ENCODE measurements at places on chromosomes 3 and 15.

GRCh38 chr3:118955914-118956556 lies 78.6 kb downstream of the IGSF11 start:
- DNase-seq, result no peak

DNA sequence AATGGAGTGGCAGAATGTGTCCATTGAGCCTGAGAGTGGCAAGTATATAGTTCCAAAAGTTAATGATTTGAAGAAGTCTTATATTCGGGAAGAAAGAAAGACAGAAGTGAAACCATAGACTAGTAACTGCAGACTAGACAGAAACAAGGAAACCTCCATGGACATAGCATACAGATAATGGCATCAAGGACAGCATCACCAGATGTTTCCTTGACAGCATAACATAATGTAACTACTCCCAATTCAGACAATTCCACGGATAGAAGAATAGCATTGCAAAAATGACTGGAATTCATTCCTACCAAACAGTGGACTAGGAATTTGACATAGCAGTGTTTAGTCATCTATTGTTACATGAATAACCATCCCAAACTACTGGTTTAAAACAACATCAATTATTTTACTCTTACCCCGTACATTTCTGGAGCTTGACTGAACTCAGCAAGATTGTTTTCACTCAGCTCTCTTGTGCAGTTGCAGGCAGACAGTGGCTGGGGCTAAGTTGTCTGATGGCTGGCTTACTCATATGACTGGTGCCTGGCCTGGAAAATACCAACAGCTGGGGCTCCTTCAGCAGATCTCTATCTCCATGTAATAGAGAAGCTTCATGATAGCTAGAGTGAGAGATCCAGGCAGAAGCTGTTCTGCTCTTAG lies 109.7 kb upstream of the GADL1 start:
- DNase-seq, result no peak

- no peak for DNase-seq
Measured at GRCh38 chr3:8052659-8053058, 449.0 kb upstream of the LMCD1 start.

GRCh38 chr15:60399931-60400330 lies 2.1 kb upstream of the ANXA2 start:
- no peak for DNase-seq

DNA sequence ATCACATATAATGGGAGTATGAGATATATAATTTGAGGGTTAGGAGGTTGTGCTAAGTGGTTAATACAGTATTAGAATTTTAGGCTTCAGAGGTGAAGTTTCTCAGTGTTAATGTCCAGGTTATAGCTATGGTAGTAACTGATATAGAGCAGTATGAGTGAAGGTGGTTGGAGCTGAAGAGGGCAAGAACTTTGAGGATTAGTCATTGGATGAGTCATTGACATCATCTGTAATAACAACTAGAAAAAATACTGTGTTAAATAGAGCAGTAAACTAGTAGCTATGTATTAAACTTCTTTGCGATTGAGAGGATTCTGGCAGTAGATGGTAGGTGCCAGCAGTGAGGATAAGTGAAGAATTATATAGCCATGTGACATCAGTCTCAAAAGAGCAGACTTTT lies 47.5 kb upstream of the EIF3J start:
- no peak for DNase-seq

GRCh38 chr3:60829058-60829457 lies 422.2 kb downstream of the FHIT start:
- DNase-seq, result no peak

GRCh38 chr3:123799544-123800361 lies 84.4 kb downstream of the MYLK start:
- DNase-seq, result no peak

GRCh38 chr15:90174140-90174875 lies 26.8 kb upstream of the SEMA4B start:
- peak; percentile 88 for DNase-seq

GRCh38 chr3:63842127-63842526 lies 21.5 kb downstream of the THOC7 start:
- DNase-seq, result no peak

DNA sequence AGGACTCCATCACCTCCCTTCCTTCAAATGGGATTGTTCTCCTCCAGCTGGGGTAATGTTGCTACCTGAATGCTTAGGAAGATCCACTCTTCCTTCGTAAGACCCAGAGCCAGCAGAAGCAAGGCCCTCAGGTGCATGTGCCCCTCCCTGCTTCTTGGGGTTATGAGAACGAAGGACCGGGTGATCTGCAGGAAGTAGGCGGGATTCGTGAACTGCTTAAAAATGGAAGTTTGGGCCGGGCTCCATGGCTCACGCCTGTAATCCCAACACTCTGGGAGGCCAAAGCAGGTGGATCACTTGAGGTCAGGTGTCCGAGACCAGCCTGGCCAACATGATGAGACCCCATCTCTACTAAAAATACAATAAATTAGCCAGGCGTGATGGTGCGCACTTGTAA lies 8.0 kb downstream of the TLR9 start:
- DNase-seq, result no peak

DNA sequence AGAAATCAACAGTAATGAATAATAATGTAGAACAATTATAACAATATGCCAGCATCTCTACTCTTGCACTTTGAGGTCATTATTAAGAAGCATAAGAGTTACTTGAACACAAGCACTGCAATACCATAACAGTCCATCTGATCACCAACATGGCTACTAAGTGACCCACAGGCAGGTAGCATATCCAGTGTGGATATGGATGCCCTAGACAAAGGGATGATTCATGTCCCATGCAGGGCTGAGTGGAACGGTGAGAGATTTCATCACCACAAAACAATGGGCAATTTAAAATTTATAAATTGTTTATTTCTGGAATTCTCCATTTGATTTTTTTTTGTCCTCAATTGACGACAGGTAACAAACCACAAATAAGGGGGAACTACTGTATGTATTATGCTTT lies 107.7 kb upstream of the TSC22D2 start:
- DNase-seq, result no peak

GRCh38 chr3:114498539-114499370 lies 204.9 kb downstream of the TIGIT start:
- no peak for DNase-seq

GRCh38 chr15:85800478-85801123 lies 5.9 kb upstream of the KLHL25 start:
- peak; percentile 70 for DNase-seq

GRCh38 chr3:66242788-66243464 lies 22.1 kb downstream of the SLC25A26 start:
- DNase-seq, result no peak

- DNase-seq, result no peak
Measured at GRCh38 chr3:56005196-56005805, 463.0 kb downstream of the ERC2 start.

GRCh38 chr3:188365184-188365583 lies 211.2 kb downstream of the LPP start:
- no peak for DNase-seq

GRCh38 chr3:133965013-133965570 lies 64.6 kb downstream of the SLCO2A1 start:
- no peak for DNase-seq

DNA sequence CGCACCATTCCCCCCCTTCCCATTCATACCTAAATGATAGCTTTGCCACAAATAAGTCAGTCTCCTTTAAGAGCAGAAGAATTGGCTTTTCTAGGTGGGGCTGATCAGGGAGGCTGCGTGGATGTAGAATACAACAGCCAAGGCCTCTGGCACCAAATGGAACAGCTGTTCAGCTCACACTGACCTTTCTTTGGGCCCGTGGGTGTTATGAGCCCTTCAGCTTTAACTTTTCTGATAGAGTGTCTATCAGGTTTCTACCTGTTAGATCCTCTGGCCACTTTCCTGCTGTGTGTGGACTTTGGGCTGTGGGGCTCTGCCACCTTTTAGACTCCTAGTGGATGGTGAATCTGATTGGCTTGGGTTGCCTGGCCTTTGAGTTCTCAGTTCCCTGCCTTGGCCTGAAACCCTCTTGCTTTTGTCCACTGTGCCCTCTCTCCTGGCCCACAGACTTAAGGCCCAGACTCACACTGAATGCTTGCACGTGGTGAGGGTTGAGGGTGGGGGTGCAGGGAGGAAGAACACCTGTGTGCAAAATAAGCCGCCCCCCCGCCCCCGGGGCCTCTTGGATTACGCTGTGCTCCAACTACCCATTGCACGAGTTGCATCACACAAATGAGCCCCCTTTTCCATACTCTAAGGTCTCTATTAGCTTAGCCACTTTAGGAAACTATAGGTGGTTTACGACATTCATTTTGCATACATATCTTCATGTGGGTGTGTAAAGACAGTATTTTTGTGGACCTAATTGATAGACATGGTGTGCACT lies 1.3 kb upstream of the RFX7 start:
- peak; percentile 11 for DNase-seq

DNA sequence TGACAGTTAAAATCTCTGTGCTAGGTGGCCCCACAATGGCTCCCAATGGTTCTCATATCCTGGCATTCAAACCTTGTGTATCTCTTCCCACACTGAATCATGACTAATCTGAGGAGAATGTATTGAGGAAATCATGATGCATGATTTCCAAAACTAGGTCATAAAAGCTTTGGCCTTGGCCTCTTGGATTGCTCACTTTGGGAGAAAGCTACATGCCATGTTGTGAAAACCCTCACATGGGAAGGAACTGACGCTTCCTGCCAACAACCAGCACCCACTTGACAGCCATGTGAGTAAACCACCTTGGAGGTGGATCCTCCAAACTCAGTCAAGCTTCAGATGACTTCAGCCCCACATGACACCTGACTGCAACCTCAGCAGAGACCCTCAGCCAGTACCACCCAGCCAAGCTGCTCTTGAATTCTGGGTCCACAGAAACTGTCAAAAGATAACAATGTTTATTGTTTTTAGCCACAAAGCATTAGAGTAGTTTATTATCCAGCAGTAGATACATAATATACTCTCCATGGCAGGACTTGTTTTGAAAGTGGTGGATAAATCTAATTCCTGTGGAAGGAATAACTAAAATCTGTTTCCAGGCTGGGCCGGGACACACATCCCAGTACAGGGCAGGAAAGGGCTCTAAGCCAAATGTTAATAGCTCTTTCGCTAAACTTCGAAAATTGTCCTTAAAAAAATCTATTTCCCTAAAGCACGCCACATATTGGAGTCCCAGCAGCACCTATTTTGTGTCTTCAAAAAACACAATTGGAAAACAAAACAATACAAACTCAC lies 1.0 kb upstream of the ZNF620 start:
- no peak for DNase-seq

DNA sequence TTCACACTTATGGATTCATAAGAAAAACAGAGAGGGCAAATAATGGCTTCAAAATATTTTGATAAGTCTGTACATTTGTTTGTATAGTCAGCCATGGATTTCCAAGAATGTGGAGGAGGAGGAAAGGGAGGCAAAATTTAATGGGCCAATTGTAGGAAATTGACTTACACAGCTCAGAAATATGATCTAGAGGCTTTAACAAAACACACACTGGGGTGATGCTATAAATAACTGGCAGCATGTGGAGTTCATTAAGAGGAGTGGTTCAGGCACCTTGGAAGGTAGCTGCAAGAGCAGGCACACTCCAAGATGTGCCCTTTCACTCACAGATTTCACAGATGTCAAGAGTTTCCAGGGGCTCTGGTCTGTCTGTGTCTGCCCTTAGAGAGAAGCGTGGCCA lies 193.4 kb upstream of the RASGRP1 start:
- DNase-seq, result no peak

DNA sequence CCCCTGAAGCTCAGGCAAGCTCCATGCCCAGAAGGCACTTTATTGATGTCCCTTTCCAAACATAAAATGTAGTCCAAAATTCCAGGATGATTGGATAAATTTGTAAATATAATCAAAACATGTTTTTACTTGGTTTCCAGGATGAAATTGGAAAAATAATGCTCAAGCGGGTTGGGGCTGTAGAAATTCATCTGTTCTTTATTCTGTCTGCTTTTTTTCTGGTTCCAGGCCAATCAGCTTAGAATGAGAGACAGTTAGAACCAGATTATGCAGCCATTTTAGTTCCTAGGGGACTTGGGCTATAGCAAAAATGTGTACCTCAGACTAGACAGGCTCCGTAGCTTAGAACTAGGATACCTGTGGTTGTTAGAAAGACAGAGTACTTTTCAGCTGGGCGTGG lies 450.8 kb downstream of the MCTP2 start:
- no peak for DNase-seq

GRCh38 chr3:155425396-155425795 lies 131.9 kb upstream of the STRIT1 start:
- no peak for DNase-seq

DNA sequence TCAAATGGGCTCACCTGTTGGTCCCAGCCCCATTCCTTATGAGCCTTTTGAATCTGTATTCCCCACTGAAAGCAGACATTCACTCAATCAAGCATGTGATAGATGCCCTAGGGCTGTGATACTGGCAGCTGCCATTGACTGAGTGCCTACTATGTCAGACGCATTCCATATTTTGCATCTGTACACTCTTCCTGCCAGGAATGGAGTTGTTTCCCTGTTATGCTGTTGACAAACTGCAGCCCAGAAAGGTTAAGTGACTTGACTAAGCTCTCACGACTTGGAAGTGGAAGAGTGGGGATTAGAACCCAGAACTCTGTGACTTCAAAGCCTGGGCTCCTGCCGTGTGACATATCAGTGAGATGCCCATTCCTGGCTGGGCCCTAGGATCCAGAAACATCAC lies 211.4 kb downstream of the RPLP1 start:
- no peak for DNase-seq

GRCh38 chr15:60627298-60627943 lies 148.5 kb upstream of the ICE2 start:
- DNase-seq, result no peak

GRCh38 chr3:12803371-12803770 lies 6.9 kb downstream of the CAND2 start:
- no peak for DNase-seq

GRCh38 chr15:33994005-33994615 lies 25.8 kb downstream of the CHRM5 start:
- DNase-seq, result no peak

GRCh38 chr15:53844634-53845033 lies 85.2 kb upstream of the WDR72 start:
- no peak for DNase-seq

- peak; percentile 71 for DNase-seq
Measured at GRCh38 chr3:54951405-54951804, 23.5 kb upstream of the LRTM1 start.

DNA sequence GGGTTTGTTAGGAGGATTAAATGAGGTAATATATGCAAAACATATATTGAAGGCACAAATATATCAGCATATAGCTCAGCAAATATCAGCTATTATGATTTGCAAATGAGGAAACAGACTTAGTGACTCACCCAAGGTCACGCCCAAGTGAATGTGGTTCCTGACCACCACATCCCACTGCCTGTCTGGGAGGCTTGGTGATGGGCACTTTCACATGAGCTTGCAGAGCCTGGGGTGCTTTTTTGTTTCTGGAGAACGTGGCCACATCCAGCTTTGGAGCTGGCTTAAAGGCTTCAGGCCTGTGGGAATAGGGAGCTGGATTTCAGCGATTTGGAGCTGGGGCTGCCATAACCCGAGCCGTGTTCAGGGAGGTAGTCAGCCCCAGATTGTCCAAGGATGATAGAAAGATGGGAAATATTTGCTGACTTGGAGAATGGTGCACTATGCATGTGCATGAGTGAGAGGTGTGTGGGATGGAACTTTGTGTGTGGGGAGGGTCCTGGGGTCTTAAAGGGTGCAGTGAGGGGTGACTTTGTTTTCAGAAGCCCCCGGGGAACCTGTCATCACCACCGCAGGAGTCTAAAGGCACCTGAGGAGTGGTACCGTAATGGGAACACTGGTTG lies 12.0 kb upstream of the FGD5 start:
- DNase-seq, result no peak
